ENCODE measurements at places on chromosomes 6 and 20. TPM values are rescaled to one million over a fixed set of nuclear protein-coding genes. Genes with fewer than 3 reads are reported as not detected.

The SLC17A4 gene
- total RNA-seq = not detected

The CDKN1A gene
- 230 TPM for total RNA-seq

The PGK2 gene
- not detected for total RNA-seq

The NRN1 gene
- not detected for total RNA-seq

The TP53TG5 gene
- not detected for total RNA-seq

The MICB gene
- 9.0 TPM for total RNA-seq
